ENCODE measurements at places on chromosomes 7 and 10.

DNA sequence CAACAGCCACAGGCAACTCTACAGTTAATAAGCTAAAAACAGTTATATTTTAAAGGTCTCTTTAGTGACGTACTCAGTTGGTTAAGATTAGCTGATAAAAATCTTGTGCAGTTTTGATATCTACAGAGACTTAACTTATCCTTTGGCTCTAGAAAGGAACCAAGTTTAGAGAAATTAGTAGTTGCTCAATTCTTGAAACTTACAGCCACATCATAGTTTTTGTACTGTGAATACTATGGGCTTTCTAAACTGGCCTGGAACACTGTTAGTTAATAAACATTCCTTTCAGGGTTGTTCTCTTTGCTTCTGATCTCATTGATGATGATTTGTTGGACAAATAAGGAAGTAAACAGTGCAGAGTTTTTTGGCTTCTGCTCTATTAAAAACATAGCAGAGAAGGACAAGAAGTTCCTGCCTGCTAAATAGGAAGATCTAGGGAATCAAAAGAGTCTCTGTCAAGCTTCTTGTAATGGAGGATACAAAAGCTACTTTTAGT, 73.1 kb downstream of the MKLN1 start:
- DNase-seq: peak; percentile 5

DNA sequence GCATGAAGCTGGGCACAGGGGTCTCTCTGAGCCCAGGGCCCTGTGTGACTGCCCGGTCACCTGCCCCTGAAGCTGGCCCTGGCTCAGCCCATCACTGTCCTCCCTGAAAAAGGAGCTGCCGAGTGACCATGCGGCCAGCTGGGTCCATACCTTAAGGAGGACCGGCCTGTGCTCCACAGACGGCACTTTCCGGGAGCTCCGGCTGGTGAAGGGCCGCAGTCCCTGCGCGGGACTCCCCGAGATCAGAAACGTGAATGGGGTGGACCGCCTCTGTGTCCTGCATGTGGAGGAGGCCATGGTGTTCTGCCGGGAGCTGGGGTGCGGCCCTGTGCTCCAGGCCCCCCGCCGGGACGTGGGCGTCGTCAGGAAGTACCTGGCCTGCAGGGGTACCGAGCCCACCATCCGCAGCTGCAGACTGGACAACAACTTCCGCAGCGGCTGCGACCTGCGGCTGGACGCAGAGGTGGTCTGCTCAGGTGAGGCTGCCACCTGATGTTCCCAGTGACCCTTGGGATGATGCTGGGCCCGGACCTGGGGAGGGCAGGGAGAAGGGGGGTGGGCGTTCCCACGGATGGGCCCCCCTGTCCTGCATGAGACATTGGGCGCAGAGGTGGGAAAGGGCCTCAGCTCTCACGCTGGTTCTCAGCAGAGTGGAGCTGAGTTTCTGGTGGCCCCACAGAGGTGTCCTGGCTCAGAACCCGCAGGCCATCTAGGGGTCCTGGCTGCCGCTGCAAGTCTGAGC, 3.5 kb downstream of the SCART1 start:
- no peak for DNase-seq

DNA sequence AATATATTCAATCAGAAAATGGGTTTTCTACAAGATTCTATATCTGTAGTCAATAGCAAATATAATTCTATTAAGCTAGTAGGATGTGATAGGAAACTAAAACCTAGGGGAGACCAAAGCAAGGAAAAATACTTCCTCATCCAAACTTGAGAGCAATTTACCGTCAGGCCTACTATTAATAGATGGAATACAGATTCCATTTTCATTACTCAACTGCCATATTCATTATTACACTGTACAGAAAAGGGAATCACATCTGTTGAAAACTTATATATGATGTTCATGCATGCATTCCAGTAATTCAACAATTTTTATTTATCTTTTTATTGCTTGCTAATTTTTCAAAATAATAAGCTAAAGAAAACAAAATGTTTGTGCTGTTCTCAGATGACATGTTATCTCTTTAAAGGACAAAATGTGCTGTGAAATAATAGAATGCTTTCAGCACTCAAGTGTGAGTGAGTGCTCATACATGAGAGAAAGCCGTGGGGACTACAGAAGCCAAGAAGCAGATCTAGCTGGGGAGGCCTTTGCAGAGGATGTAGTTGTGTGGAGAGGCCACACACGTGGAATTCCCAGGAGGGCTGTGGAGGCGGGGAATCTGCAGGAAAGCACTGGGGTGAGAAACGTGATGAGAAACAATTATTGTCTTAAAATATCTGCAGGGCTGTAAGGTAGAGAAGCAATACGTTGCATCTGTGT, 110.0 kb downstream of the EGFR start:
- DNase-seq: no peak

GRCh38 chr10:75528392-75528791, 97.0 kb downstream of the LRMDA start:
- no peak for DNase-seq

GRCh38 chr10:70906031-70906783, 17.8 kb upstream of the PCBD1 start:
- DNase-seq: no peak

DNA sequence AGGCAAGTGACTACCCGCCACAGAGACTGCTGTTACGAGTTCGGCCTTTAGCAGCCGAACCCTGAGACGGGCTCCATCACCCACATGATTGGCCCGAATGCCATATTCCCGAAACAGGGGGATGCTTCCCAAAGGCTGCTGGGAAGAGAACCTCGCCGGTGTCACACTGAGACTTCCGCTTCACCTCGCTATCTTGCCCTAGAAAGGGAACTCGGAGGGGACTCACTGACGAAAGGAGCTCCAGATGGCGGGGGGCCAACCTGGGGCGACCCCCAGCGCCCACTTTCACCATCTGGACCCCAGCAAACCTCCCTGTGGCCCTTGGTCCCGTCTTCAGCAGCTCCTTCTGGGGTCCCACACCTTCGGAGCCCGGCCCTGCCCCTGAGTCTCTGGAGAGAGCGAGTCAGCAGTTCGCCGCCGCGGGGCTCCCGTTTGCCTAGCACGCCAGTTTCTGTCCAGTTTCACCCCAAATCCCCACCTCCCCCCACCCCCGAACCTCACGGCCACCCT, 529 bp downstream of the HPS1 start:
- DNase-seq: peak; percentile 67

GRCh38 chr10:95168694-95169093, 25.3 kb upstream of the ACSM6 start:
- no peak for DNase-seq

- DNase-seq: no peak
Measured at GRCh38 chr10:77037735-77038403, 599.7 kb downstream of the KCNMA1 start.

- peak; percentile 7 for DNase-seq
Measured at GRCh38 chr7:107907790-107908189, 16.8 kb downstream of the DLD start.

GRCh38 chr7:147485660-147486210, 1104.8 kb upstream of the C7orf33 start:
- DNase-seq: no peak

- DNase-seq: no peak
Measured at GRCh38 chr7:151695951-151696541, 176.4 kb upstream of the RHEB start.

- no peak for DNase-seq
Measured at GRCh38 chr10:119917777-119918176, 25.2 kb downstream of the SEC23IP start.

DNA sequence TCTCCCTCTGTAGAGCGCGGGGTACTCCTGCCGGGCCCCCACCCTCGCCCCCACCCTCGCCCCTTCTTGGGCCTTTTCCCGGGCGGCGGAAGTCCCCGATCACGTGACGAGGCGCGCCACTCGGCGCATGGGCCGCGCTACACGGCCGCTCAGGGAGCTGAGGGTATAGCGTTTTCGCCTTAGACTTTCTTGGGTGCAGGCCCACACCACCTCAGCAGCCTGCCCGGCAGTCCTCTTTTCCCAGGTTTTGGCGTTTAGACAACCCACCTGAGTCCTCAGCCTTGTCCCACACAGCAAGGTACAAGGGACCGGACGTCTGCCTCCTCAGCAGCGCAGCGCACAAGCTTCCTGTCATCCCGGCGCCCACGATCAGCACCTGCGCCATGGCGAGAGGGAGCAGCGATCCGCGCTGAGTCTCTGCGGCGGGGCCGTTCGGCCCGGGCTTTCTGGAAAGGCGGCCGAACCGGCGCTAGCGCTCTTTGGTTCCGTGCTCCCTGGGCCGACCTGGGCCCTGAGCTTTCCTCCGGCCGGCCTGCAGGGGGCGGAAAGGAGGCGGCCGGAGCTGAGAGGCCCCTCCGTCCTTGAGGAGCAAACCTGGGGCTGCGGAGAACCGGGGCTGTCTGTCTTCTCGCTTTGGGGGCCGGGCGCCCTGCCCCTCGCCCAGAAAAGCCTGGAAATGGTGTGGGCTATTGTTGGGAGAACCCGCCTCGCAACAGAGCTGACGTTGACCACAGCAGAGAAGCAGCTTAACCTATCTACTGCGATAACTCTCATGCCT, at the start of gene RNLS:
Gene RNLS, minus strand, starts transcription at position 513 of the 778 bp plus-strand sequence.
- DNase-seq: peak; percentile 88

GRCh38 chr7:50970092-50970491, 187.4 kb upstream of the GRB10 start:
- no peak for DNase-seq

- no peak for DNase-seq
Measured at GRCh38 chr7:138400400-138400886, 59.6 kb upstream of the TRIM24 start.
